Stimulated activated naive CD4-positive, alpha-beta T cell treated with Interleukin-2 at 50 U/mL for 16 hours (primary cell): ENCODE measurements at places on chromosomes 13 and 19.

DNA sequence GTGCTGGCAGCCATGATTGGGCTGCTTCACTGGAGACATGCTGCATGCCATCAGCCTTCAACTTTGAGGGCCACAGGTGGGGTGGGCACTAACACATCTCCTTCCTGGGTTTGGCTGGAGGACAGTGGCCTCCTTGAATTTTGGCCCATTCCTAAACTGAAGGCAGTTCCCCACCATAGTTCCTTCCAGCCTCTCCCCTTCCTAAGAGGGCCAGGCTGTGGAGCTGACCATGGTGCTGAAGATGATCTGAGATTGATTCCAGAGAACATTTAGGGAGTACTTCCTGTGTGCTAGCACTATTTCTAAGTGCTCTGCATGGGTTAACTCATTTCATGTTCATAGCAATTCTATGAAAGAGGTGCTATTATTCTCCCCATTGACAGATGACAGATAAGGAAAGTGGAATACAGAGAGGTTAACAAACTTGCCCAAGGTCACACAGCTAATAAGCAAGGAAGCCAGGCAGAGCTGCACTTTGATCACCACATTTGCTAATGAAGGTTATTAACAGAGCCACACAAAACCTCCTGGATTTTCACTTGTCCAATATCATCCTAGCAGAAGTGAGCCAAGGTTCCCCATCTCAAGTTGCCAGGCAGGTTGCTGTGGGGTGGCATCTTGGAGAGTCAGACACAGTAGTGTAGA lies 175.3 kb downstream of the ZIC5 start:
- DNase-seq = no peak

GRCh38 chr19:39126312-39127187 lies 964 bp downstream of the PAK4 start:
- no peak for DNase-seq

GRCh38 chr13:101978552-101979315 lies 423.1 kb downstream of the FGF14 start:
- no peak for DNase-seq

- DNase-seq = no peak
These were observed 33.9 kb downstream of the GPR12 start for GRCh38 chr13:26726684-26727083.

GRCh38 chr13:110991991-110992508 lies 77.2 kb upstream of the ANKRD10 start:
- DNase-seq = no peak

DNA sequence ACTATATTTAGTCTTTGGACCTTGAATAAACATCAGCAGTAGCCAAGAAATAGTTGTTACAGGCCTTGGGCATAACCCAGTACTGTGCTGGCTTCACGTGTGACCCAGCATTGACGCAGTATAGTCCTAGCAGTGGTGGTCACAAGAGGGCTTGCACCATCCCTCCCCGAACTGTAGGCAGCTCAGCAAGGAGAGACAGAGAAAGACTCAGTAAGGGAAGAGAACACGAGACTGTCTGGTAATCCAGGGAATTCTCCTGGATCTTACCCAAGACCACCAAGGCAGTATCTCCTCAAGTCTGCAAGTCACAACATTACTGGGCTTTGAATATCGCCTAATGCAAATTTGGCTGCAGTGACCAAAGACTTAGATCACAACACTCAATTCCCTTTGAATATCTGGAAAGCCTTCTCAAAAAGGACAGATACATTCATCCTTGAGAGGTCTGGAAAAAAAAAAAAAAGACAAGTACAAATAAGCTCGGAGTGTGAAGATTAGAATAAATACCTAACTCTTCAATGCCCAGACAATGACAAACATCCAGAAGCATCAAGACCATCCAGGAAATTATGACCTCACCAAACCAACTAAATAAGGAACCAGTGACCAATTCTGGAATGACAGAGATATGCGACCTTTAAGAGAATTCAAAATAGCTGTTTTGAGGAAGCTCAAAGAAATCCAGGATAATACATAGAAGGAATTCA lies 39.7 kb downstream of the CAB39L start:
- DNase-seq = no peak

- DNase-seq = peak; percentile 15
These were observed 33.0 kb downstream of the ACTL9 start for GRCh38 chr19:8665468-8666213.

- DNase-seq = no peak
These were observed 503.0 kb downstream of the DCT start for GRCh38 chr13:93976528-93976927.

GRCh38 chr13:82713687-82714405 lies 1168.4 kb downstream of the SLITRK1 start:
- DNase-seq = no peak

- DNase-seq = peak; percentile 32
These were observed 87.4 kb upstream of the UBL3 start for GRCh38 chr13:29937841-29938240.

- DNase-seq = peak; percentile 79
These were observed 18.5 kb downstream of the LMTK3 start for GRCh38 chr19:48492925-48493717.

GRCh38 chr19:18683958-18684641 lies 620 bp downstream of the CRTC1 start:
- DNase-seq = no peak

- no peak for DNase-seq
These were observed 15.5 kb upstream of the ZNF835 start for GRCh38 chr19:56687031-56687430.
